G401 (cell line): ENCODE measurements at places on chromosomes 6 and 20.

DNA sequence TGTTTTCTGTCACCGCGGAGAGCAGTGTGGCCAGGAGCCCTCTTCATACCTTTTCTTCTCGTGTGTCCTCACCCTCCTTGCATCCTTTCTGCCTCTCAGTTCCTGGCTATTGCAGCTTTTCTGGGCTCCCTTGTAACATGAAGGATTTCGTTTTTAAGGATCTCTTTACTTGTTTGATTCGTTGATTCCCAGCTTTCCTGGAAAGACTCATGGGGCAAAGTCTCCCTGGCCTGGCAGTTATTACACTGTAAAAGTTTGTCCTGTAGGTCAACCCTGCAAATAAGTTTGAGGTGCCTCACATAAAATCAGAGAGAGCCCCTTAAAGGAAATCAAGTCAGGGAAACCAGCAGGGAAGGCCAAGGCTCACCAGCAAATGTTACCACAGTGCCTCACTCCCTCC, 70.1 kb downstream of the ISM1 start:
- no peak for DNase-seq

DNA sequence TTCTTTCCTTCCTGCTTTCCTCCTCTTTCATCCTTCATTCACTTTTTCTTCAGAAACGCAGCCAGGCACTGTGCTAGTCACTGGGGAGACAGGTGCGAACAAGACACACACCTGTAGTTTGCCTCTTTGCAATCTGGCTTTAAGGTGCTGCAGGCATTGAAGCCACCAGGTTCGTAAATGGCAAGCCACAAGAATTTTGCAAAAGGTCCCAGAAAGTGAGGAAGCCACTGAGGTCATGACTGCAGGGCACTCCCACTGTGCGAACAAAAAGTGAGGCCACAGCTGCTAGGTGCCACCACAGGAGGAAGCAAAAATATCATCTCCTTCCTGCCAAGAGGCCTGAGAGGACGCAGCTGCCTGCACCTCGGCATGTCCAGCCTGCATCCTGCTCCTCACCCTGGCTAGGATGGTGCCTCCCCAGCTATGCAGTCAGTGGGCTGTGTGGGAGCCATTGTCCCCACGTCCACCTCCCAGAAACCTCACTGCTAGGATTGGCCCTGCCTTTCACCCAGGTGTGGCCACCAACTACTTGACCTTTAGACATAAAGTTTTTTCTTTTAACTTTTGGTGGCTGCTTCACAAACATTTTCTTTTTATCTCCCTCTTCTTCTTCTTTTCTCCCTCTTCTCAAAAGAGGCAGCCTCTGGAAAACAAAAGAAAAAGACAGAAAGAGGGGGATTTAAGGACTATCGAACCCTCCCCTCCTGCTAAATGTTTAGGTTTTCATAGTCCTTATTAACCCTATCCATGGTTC, 230.8 kb downstream of the BCAS1 start:
- DNase-seq, result no peak

GRCh38 chr6:5457041-5457440, 195.7 kb downstream of the FARS2 start:
- no peak for DNase-seq

- peak; percentile 64 for DNase-seq
Observed at GRCh38 chr20:56974499-56975250, 291.8 kb downstream of the BMP7 start.
